CD4-positive, alpha-beta T cell treated with Interleukin-6 for 4 hours (primary cell): ENCODE measurements at places on chromosomes 3 and 15.

DNA sequence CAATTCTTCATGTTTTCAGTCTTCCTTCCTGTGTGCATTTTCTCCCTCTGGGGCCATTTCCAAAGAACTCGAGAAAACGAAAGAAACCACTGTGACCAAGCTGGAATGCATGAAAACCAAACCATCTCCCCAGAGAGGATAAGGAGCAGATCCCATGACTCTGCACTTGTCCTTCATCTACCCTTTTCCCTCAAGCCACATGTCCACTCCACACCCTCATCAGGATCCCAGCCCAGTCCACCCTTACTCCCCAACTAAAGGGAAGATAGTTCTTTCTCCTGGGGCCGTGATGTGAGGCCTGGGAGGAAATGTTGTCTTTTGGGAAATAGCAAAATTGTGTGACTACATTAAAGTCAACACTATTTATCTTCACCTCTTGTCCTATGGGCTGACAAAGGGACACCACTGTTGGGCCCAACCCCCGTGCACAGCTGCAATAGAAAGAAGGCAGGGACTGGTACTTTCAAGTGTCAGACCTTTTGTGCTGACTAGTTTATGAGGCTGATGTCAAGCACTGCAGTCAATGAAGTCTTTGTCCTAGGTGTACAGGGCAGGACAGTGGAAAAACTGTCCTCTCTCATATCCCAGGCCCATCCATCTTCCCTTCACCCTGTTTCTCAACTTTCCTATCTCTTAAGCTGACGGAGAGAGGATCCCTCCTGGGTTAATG is 487.1 kb upstream of the NR2F2 start:
- no peak for DNase-seq

DNA sequence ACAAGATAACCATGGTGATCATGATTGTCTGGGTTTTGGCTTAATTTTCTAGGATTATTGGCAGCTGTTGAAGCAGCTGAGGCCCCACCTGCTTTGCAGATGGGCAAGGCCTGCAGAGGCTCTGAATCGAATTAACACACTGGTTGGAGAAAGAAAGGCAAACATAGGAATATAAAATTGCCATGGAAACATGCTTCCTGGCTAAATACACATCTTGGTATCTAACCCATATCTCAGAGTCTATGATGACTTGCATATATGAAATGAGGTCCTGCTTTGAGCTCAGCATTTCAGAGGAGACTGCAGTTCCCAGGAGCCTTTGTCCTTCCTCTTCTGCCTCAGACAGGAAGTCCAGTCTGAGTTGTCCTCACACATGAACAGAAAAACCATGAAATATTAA is 24.3 kb upstream of the SV2B start:
- no peak for DNase-seq

DNA sequence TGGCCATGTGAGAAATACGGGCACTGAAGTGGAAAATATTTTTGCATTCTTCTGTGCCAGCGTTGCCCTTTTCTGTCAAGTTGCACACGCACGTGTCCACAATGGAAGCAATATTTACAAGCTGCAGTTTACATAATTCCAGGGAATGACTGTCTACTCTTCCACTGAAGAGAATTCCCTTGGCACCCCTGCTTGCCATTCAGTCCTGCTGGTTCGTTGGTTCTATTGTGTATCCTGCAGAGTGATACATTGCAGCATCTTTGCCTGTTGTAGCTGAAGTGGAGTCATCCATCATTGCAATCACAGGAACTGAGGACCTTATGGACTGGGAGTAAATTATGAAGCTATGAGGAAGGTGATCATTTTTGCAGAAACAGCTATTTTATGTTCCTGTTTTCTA is 759.4 kb downstream of the ROBO2 start:
- no peak for DNase-seq

GRCh38 chr3:114079761-114080160 is 23.2 kb downstream of the QTRT2 start:
- no peak for DNase-seq

- no peak for DNase-seq
Observed at GRCh38 chr3:95511828-95512227, 1302.6 kb upstream of the EPHA6 start.
